ENCODE measurements at places on chromosomes 7 and 10.

DNA sequence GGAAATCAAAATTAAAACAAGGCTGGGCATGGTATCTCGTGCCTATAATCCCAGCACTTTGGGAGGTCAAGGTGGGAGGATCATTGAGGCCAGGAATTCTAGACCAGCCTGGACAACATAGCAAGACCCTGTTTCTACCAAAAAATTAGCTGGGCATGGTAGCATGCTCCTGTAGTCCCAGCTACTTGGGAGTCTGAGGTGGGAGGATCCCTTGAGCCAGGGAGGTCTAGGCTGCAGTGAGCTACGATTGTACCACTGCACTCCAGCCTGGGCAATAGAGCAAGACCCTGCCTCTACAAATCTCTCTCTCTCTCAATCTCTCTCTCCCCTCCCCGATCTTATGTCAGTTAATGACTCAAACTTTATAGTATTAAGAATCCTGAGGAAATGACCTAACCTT lies 3.8 kb downstream of the KPNA7 start:
- no peak for ATAC-seq

- no peak for ATAC-seq
Observed at GRCh38 chr10:89663144-89663543, 18.1 kb upstream of the PANK1 start.

- ATAC-seq = no peak
Observed at GRCh38 chr7:16278167-16278787, 143.1 kb downstream of the CRPPA start.

DNA sequence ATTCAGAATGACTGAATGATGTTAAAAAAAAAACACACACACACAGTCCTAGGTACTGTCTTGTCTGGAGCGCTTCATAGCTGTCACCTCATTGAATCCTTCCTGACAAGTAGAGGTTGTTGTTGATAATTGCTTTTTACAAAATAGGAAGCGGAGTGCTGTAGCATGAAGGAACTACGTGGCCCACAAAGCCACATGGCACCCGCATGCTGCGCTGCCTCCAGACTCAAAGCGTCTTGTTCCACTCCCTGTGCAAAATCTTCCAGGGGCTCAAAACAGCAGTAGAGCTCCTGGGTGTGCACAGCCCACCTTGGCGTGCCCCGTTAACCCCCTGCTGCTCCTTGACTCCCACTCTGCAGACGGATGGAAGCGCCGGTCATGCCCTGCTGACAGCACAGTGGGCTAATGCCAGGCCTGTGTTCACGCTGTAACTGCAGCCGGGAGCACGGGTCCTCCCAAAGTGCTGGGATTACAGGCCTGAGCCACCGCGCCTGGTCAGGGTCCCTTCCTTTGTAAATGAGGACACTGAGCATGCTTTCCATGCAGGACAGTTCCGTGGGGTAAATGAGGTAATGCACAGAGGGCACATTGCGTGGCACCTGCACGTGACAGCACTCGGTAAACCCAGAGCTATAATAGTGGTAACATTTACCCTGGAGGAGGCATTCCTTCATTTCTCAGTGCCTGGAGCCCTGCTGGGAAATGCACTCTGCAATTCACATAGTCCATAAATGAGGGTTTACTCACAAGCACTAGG lies 91.1 kb upstream of the GNA12 start:
- ATAC-seq = no peak

GRCh38 chr7:131581241-131582051 lies 25.0 kb upstream of the PODXL start:
- peak; percentile 80 for ATAC-seq

- ATAC-seq = no peak
Observed at GRCh38 chr7:155818820-155819168, 6.5 kb upstream of the SHH start.

GRCh38 chr7:21911341-21911875 lies 34.3 kb downstream of the CDCA7L start:
- no peak for ATAC-seq

- ATAC-seq = no peak
Observed at GRCh38 chr7:13742811-13743210, 246.7 kb downstream of the ETV1 start.

GRCh38 chr7:141122736-141123135 lies 48.9 kb downstream of the TMEM178B start:
- no peak for ATAC-seq

DNA sequence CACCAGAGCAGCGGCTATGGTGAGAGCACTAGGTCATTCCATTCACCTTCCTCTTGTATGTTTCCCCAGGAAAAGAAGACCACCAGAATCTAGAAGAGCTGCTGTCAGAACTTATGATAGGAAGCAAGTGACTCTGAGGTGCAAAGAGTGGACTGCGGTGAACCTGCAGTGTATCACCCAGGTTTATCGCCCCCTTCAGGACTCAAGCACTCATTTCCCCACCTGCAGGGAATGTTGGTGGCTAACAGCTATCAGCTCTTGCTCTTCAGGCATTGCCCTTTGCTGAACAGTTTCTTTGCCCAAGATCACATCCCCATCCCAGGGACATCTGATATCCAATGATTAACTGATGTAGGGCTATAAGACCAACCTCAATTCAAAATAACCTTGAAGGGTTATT lies 66.3 kb upstream of the IL6 start:
- ATAC-seq = no peak

DNA sequence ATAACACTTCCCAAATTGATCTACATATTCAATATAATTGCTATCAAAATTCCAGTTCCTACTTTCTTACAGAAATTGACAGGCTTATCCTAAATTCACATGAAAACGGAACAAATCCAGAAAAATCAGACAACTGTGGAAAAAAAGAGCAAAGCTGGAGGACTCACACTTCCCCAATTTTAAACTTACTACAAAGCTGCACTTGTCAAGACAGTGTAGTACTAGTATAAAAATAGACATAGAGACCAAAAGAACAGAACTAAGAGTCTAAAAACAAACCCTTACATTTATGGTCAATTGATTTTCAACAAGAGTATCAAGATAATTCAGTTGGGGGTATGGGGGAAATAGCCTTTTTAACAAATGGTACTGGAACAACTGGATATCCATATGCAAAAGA lies 27.5 kb downstream of the LMBR1 start:
- no peak for ATAC-seq

DNA sequence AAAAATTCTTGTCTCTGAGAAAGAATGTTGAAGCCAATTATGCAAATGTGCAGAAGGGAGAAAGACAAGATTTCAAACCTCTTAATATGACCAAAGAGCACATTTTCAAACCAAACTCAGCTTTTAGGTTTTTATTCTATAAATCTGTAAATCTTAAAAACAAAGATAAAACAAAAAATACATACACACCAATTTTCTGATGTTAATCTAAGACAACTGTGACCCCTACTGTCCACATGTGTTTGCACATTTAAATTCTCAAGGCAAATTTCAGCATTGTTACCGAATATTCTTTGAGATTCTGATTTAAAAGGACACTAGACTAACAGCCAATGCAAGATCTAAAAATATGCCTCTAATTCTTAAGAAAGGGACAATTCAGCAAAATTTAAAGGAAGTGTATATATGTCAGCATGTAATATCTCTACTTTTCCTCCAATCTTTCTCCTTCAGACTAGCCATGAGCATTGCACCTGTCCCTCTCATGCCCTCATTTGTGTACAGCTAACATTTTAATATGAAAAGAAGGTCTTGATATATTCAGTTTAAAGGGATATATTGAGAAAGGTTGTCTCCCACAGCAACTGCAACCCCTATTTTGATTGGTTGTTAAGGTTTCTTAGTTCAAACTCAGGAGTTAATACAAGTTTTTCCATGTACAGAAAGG lies 417.9 kb downstream of the IPMK start:
- ATAC-seq = no peak

- ATAC-seq = no peak
Observed at GRCh38 chr7:13099154-13099795, 411.8 kb downstream of the ARL4A start.

GRCh38 chr7:55108818-55109217 lies 90.0 kb downstream of the EGFR start:
- ATAC-seq = no peak

DNA sequence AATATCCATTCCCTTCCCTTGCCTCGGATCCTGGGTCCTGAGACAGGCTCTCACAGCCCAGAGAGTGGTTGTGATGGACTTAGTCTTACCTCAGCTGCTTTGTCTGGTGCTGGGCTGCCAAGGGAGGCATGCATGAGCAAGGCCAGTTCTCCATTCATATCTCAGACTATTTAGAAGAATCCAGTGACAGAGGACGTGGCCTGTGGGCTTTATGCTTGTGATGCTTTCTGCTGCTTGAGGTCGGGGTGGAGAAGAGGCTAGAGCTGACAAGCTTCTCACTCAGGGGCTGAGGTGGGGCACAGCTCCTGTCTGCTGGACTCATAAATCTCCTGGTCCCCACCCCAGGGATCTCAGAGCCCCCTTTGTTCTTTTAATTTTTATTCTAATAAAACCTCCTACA lies 66.8 kb downstream of the DNAJC12 start:
- ATAC-seq = no peak

DNA sequence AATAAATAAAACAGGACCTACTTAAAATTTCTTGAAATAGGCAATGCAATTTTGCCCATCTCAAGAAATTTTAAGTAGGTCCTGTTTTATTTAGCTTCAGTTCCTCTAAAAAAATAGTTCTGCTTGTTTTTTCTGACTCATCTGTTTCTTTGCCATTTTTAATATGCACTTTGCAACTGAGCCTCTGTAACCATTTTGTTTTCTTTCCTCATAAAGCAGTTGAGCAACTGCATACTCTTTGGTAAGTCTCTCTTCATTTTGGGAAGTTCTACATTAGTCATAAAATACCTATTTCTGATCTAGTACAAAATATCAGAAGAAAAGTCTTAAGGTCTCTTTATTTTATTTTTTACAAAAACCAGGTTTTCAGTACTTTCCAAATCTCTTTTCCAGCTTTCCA lies 18.0 kb downstream of the TAS2R40 start:
- no peak for ATAC-seq

GRCh38 chr10:79026341-79026761 lies 42.4 kb upstream of the ZMIZ1 start:
- ATAC-seq = no peak

DNA sequence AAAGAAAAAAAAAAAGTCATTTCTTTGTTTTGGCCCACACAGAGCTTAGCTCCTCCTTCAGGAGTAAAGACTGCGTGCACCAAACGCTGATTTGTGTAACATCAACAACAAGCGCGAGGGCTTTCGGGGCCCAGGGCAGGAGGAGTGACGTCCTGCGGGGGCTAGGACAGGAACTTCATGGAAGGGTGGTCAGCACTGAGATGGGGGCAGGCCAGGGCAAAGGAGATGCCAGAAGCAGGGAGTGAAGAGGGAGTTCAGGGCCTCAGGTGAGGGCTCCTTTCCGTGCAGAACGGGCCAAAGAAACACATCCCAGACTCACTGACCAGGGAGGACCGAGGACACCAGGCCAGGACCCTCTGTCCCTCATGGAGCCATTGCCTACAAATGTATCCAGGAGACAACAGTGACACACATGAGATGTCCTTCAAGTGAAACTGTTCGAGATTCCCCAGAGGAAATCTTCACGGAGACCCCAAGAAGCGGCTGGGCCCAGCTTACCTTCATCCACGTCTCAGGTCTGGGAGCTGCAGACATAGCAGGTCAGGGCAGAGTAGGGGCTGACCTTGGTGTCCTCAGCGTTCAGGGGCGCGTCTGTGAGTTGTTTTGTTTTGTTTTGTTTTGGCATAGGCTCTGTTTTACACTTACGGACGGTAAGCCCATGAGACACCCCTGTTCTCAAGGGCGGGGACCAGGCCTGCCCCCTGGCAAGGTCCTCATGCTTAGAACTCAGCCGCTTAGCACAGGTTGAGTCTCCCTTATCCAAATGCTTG lies 30.4 kb upstream of the SHH start:
- ATAC-seq = no peak

- no peak for ATAC-seq
Observed at GRCh38 chr7:45421806-45422205, 152.4 kb upstream of the ADCY1 start.

- no peak for ATAC-seq
Observed at GRCh38 chr10:44949127-44949802, 10.3 kb upstream of the RASSF4 start.

DNA sequence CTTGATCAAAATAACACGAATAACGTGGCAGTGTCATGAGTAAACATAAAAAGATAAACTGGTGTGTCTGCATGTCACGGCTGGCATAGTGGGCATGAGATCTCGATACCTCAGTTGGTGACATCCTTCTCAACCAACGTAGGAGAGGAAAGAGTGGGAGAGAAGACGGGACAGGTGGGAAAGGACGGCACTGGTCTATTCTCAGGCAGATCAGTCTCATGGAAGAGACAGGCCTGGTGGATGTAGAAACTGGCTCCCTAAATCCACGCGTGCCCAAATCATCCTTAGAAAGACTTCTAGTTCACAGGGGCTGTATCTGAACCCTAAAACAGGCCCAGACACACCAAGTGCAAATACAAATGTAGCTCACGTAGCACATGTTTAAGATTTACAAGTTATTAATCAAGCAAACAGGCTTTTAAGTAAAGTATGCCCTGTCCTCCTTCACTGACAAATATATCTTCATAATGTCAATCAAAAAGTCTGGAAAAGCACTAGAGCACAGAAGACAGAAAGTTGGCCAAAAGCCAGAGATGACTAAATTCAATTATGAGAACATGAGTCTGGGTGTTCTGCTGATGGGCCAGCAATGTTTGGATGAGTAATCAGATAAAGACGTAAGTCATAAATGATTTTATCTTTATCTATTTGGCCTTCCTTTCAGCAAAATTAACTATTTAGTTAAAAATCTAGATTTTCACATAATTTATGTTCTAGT lies 56.3 kb downstream of the SFMBT2 start:
- no peak for ATAC-seq

GRCh38 chr10:117677890-117678500 lies 135.4 kb downstream of the EMX2 start:
- no peak for ATAC-seq

- ATAC-seq = no peak
Observed at GRCh38 chr10:71001470-71001869, 113.1 kb upstream of the PCBD1 start.

DNA sequence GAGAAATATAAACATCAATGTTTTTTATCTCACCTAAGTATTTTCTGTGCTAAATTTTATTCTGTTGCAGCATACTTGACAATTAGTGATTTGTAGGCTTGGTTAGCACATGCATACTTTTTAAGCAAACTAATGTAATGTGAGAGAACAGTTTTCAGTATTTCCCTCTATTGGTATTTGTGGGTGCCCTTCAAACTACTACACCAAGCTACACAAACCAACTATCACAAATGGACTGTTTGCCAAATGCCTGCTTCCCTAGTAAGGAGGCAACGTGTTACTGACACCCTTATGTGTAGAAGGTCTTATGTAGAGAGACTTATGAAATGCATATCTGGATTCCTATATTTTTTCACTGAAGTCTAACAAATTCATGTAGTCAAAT lies 98.4 kb upstream of the FZD1 start:
- no peak for ATAC-seq

GRCh38 chr10:107433605-107434004 lies 269.1 kb upstream of the SORCS1 start:
- ATAC-seq = no peak

- ATAC-seq = no peak
Observed at GRCh38 chr10:112784022-112784461, 166.0 kb upstream of the TCF7L2 start.

GRCh38 chr7:27101957-27102580 lies 414 bp downstream of the HOXA2 start:
- no peak for ATAC-seq

Measured in gastroesophageal sphincter (tissue), 4 donors.